SK-N-SH (cell line): ENCODE measurements at places on chromosomes 3 and 15.

- DNase-seq, result no peak
Observed at GRCh38 chr15:84552896-84553295, 47.9 kb upstream of the ZSCAN2 start.

GRCh38 chr3:67998281-67998680 is 343.9 kb upstream of the SUCLG2 start:
- DNase-seq, result no peak

- DNase-seq, result no peak
Observed at GRCh38 chr3:130707902-130708601, 38.6 kb downstream of the PIK3R4 start.

- DNase-seq, result no peak
Observed at GRCh38 chr3:112429960-112430359, 69.3 kb downstream of the BTLA start.

- peak; percentile 12 for DNase-seq
Observed at GRCh38 chr3:151101270-151101969, 16.0 kb downstream of the MED12L start.

- DNase-seq, result no peak
Observed at GRCh38 chr3:179000659-179001058, 71.0 kb downstream of the ZMAT3 start.

- DNase-seq, result no peak
Observed at GRCh38 chr3:39029556-39029955, 22.2 kb downstream of the SCN11A start.

GRCh38 chr3:27574438-27574795 is 90.2 kb upstream of the SLC4A7 start:
- no peak for DNase-seq

DNA sequence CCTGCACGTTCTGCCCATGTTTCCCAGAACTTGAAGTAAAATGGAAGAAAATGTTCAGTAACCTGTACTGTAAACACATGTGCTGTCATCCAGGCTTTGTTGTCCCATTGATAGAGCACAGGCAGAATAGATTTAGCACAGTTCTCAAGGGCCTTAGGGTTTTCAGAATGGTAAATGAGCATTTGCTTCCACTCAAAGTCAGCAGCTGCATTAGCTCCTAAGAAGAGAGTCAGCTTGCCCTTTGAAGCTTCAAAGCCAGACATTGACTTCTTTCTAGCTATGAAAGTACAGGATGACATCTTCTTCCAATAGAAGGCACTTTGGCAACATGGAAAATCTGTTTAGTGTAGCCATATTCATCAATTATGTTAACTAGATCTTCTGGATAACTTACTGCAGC is 76.2 kb upstream of the TMEM108 start:
- DNase-seq, result no peak

DNA sequence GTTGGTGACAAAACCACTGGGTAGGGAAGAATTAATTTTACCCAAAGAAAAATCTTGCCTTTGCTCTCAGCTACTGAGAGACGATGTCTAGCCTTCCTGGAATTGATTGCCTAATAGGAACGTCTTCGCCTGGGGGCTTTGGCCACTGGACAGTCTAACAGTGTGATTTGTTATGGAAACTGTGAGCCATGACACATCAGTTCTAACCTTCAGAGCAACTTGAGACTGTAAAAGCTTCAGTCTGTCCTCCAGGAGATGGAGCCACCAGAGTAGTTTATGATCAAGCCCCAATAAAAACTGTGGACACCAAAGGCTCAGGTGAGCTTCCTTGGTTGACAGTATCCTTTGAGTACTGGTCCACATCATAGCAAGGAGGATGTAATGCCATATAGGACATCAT is 235.8 kb upstream of the TMCO5A start:
- DNase-seq, result no peak

DNA sequence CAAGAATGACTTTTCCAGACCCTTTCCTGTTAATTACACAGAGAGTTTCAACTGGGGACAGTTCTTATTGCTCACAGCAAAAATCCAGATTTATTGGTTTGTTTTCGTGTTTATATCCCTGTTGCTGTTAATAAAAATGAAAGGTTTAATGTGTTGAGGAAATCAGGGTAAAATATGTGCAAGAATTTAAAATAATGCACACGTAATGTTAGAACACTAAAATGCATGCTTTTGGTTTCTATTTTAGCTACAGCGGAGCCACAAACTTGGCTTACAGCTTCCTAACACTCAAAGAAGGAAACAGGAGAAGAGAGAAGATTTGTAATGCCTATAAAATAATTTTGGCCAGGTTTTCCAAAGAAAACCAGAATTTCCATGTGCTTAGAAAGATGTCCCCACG is 62.7 kb downstream of the CASR start:
- DNase-seq, result no peak

DNA sequence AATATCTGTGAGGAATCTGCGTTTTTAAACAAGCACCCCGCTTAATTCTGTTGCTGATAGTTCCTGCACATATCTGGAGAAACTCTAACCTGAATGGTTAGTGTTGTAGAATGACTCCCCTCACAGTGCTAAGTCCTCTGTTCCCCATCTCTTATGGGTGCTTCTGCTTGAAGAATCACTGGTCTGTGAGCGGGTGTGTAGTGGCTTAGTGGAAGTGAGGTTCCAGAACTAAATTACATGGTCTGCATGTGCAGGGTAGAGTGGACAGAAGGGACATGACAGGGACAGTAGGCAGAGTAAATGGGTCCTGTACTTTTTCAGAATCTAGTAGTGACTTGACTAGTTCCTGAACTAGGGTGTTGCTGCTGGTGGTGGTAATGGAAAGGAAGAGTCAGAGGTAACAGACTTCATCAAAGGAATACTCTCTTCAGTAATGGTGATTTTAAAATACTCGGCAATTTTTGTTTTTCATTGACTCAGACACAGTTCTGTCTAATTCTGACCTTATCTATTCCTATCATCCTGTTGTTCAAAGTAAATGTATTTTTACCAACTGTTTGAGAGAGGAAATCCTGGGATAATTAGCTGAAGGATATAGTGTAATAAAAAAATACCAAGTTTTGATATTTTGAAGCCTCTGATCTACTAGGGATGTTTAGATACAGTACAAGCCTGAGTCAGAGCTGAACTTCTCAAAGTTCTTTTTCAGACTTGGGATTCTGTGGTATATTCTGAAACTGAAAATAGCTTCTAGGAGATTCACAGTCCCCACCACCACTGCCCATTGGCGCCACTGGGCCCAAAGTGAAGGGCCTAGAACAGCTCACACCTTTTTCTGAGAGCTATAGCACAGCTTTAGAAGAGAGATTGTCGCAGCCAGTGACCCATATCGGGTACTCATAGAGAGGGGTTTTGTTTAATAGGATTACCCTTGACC is 55.5 kb downstream of the FNDC3B start:
- DNase-seq, result peak; percentile 30

- DNase-seq, result peak; percentile 45
Observed at GRCh38 chr15:91855684-91856489, 2.4 kb downstream of the SLCO3A1 start.

- no peak for DNase-seq
Observed at GRCh38 chr3:249587-250262, 53.2 kb downstream of the CHL1 start.

GRCh38 chr3:61610316-61610715 is 48.9 kb downstream of the PTPRG start:
- no peak for DNase-seq

- no peak for DNase-seq
Observed at GRCh38 chr3:55473788-55474187, 13.3 kb downstream of the WNT5A start.

DNA sequence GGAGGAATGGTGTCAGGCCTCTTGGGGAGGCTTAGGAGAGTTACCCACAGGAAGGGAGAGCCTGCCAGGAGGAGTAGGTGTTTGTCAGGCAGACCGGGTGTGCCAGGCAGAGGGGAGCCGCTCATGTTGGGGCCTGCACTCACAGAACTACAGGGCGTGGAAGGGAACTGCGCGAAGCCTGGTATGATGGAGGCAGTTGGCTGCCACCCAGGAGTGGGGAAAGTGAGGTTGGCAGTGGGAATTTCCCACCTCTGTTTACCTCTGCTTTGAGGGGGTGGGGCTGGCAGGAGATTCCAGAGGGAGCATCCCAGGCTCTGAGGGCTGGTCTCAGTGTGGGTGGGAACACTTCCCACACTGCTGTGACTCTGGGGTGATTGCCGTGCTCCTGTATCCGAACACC is 99.9 kb downstream of the SLCO3A1 start:
- DNase-seq, result no peak

DNA sequence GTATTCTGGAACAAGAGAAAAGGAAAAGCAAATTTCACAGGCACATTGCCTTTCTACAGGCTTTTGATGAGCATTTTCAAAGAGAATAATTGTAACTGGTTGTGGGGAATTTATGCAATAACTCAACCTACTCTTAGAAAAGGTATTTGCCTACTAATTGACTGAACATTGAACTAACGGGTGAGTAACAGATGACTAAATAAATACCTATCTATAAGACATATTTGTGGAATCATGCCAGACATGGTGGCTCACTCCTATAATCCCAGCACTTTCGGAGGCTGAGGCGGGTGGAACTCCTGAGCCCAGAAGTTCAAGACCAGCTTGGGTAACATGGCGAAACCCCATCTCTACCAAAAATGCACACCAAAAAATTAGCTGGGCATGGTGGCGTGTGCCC is 367.7 kb downstream of the CGGBP1 start:
- DNase-seq, result no peak

GRCh38 chr3:141255846-141256261 is 24.2 kb downstream of the PXYLP1 start:
- DNase-seq, result no peak

GRCh38 chr3:14947886-14948608 is 664 bp downstream of the NR2C2 start:
- DNase-seq, result peak; percentile 99

GRCh38 chr3:112043621-112044201 is 9.2 kb downstream of the TMPRSS7 start:
- peak; percentile 69 for DNase-seq

DNA sequence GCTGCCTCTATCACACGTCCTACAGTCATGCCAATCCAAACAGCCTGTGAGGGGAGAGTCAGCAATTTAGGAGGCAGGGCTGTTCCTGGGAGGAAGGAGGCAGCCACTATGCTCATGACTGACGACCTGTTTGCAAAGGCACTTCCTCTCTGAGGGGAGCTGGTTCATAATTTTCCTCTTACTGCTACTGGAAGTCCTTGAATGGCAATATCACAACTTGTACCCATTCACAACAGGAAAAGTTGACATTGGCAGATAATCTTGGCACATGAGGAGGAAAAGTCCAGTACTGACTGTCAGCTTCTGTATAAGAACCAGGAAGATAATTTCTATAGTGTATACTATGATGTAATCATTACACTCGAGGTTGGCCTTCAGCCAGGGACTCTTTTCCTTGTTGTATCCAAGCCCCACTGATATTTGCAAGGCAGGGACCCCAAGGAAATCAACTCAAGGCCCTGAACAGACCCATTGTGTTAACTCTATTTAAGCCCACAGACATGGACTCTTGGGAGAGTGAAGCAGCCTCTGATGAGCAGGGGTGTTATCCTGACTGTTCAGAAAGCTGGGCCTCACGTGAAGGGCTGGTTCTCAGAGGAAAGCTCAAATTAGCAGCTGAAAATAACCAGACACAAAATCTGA is 267.3 kb upstream of the ADAMTS9 start:
- peak; percentile 18 for DNase-seq

GRCh38 chr15:99962006-99962561 is 228.8 kb upstream of the LYSMD4 start:
- DNase-seq, result no peak

DNA sequence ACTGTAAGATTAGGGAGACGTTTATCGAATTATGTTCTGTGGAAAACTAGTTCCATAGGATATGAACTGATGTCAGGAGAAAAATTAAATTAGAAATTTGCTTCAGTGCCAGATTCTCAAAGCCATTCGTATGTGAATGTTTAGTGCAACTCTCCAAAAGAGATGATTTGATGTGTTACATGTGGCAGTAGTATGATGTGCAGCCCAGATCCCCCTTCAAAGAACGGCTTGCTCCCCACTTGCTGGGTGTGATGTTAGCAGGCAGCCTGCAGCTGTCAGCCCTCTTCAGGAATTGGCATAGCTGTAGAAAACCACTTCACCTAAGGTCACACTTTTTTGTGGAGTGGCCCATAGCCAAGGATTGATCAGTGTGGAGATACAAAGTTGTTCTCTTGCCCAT is 127.0 kb upstream of the CCDC54 start:
- peak; percentile 22 for DNase-seq

DNA sequence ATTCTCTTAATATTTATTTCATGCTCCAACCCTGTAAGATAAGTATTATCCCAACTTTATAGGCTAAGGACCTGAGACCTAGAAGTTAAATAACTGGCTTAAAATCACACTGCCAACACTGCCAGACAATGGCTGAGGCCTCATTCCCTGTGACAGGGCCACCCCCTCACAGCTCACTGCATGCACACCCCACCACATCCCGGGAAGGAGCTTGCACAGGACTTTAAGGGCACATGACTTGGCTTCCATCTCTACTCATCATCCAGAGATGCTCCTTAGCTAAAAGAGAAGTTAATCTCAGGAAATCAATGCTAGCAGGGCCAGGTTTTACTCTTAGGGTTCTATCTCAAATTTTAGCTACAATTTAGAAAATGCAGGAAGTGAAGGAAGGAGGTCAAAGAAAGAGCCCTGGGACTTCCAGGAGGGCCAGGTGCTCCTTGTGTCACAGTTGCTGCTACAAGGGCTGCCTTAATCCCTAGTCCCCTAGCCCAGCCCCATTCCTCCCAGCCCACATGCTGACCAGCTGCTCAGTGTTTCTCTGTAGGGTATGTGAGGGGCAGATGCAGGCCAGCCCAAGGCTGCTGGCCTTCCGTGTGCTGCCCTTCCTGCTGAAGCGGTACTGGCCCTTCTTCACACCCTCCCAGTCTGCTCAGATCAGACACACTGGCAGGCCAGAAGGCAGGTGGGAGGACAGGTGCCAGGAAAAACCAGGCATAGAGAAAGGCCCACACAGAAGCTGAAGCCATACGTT is 53.5 kb downstream of the WWTR1 start:
- DNase-seq, result no peak

- no peak for DNase-seq
Observed at GRCh38 chr3:89234620-89235019, 127.2 kb downstream of the EPHA3 start.

- DNase-seq, result peak; percentile 24
Observed at GRCh38 chr15:77032647-77033416, 37.9 kb downstream of the PSTPIP1 start.

GRCh38 chr15:59303633-59304032 is 69.0 kb downstream of the MYO1E start:
- DNase-seq, result no peak

DNA sequence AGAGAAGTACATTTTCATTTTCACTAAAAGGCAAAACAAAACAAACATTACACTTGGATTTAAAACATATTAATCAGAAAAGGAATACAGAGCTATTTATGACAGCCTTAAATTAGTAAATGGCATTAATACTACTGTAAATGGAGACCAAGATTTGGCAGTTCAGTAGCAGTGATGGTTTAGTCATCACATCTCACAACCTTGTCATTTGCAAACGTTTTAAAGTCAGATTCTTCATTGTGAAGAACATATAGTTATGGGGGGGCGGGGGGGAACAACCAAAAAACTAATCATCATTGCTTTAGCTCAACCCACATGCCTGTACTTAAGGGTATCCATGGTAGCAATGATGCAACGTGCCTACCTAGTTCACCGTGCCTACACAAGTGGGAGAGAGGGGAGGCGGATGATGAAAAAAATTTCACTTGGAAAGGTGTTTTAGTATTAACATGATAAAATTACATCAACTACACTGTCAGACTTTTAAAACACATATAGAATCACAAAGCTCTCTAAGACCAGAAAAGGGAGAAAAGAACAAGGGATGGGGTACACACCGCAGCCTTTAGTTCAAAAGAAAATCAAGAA is 40.1 kb downstream of the DLG1 start:
- DNase-seq, result no peak

- no peak for DNase-seq
Observed at GRCh38 chr15:69863446-69863845, 234.3 kb downstream of the TLE3 start.
